ENCODE measurements at places on chromosomes 5 and 9.

DNA sequence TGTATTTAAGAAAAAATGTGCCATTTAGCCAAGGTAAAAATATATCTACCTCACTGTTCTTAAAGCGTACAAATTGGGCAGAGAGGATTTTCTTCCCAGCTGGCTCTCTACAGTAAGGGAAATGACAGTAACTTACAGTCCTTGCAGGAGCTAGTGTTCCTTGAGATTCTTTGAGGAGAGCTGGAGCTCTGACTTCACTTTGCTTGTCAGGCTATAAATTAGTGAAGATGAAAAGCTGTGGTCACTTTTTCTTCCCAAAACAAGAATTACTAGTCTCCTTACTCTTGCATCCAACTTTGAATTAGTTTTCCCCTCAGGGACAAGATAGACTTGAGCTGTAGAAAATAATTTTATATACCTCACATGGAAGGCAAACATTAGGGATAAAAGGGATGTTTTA lies 129.9 kb downstream of the ZSWIM6 start:
- DNase-seq: no peak

DNA sequence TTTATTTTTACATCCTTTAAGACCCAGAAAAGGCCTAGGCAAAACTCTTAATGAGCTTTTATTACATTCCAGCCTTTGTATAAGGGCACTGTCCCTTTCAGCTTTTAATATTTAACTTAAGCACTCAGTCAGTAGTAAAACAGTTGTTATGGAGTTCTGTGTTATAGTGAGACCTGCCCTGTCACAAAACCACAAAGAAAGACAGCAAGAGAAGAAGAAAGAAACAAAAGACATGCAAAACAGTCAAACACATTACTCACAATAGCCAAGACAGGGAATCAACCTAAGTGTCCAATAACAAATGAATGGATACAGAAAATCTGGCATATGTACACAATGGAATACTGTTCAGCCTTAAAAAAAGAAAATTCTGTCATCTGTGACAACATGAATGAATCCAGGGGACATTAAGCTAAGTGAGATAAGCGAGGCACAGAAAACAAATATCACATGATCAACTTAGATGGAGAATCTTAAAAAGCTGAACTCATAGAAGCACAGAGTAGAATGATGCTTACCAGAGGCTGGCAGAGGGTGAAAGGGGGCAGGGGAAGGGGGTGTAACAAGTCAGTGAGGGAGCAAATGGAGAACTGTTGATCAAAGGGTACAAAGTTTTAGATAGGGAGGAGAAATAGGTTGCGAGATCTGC lies 63.8 kb upstream of the CCNG1 start:
- no peak for DNase-seq

DNA sequence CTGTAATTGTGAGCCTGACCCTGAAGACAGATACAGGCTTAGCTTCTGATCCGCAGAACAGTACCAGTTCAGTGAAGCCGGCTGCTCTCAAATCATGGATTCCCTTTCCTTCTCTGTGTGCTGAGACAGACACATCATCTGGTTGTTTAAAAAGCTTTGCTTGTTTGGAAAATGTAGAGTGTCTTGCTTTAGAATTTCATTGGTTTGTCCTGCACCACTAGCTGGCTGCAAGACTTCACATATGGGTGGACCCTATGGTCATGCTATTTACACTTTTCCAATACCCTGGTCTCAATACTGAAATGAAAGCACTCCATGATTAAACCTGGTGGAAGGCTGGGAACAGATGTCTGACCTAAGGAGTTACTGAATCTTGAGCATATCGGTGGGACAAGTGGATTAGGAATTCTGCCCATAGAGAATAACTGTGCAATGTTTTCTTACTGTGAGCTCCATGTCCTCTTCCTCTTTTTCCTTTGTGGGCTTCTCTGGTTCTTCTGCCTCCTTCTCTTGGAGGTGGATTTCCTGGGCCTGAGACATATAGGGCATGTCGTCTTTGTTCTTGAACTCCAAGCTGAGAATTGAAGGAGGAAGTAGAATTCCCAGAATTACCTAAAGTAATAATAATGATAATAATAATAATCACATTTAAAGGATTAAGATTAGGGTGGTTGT lies 201.1 kb upstream of the KLF9 start:
- DNase-seq: no peak

- no peak for DNase-seq
These were observed 20.3 kb downstream of the DCP2 start for GRCh38 chr5:112996830-112997374.

DNA sequence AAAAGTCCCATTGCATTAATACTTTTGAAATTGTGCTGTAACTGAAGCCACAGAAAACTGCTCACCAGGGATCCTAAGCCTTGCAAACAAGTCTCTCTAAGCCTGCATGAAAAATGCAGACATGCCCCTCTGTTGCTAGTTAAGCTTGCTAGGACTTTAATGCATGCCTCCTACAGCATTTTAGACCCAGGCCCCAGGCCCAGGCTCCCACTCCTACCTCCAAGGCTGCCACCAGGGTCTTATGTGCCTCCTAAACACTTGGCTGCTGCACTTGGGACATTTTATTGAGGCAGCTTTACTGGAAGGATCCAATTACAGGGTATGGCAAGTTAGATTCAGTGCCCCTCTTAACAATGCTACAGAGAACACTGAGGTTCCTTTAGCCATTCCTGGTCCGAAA lies 467.3 kb upstream of the CLINT1 start:
- DNase-seq: no peak

DNA sequence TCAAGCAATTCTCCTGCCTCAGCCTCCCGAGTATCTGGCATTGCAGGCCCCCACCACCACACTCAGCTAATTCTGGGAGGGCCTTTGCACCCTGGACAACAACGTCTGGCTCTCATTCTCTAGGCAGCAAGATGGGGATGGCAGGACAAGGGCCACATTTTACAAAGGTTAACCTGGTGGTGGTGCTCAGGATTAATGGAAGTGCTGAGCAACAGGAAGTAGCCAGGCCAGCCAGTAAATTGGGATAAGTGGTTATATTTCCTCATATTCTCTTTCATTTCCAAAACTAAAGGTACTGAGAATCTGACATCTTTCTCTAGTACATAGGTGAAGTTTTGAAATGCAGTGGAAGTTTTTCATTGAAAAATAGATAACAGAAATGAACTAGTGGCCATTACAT lies 24.7 kb upstream of the ASPN start:
- no peak for DNase-seq

DNA sequence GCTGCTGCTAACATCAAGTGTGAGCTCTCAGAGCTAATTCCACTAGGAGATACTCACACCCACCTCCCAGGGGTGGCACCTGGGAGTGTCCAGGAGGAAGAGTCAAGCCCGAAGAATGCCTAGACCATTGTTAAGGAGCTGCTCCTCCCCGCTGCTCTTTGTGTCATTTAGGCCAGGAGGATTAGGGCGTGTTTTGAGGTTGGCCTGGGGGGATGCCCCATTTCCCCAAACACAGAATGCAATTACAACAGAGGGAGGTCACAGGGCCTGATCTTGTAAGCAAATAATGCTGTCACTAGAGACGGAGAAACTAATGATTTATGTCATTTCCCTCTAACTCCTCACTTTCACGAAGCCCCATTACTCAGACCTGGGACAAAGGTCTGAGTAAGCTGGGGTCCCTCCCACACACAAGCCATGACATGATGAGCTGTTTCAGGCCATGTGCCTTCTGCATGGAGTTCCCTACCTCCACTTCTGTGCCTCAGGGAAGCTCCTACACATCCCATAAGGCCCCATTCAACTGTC lies 312.5 kb downstream of the ACTL7B start:
- no peak for DNase-seq

- no peak for DNase-seq
These were observed 116.8 kb upstream of the PDE4D start for GRCh38 chr5:60010328-60010727.

DNA sequence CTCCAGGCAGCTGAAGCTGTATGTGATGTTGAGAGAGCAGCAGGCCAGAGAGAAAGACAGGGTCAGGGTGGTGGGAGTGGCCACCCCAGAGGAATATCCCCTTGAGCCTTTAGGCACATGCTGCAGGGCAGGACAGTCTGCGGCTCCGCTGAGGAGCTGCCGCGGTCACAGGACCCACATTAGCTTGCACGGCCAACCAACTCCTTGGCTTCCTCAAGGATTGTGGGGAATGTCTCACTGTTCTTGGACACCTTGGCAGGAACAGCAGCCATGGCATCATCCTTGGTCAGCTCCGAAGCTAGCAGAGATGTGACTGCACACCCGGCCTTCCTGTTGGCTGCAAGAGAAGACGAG lies 27.8 kb downstream of the PCDHGC5 start:
- DNase-seq: no peak

GRCh38 chr9:132591244-132591643 lies 8.8 kb downstream of the BARHL1 start:
- DNase-seq: no peak

- DNase-seq: no peak
These were observed 259.2 kb upstream of the NFIL3 start for GRCh38 chr9:91682806-91683205.

DNA sequence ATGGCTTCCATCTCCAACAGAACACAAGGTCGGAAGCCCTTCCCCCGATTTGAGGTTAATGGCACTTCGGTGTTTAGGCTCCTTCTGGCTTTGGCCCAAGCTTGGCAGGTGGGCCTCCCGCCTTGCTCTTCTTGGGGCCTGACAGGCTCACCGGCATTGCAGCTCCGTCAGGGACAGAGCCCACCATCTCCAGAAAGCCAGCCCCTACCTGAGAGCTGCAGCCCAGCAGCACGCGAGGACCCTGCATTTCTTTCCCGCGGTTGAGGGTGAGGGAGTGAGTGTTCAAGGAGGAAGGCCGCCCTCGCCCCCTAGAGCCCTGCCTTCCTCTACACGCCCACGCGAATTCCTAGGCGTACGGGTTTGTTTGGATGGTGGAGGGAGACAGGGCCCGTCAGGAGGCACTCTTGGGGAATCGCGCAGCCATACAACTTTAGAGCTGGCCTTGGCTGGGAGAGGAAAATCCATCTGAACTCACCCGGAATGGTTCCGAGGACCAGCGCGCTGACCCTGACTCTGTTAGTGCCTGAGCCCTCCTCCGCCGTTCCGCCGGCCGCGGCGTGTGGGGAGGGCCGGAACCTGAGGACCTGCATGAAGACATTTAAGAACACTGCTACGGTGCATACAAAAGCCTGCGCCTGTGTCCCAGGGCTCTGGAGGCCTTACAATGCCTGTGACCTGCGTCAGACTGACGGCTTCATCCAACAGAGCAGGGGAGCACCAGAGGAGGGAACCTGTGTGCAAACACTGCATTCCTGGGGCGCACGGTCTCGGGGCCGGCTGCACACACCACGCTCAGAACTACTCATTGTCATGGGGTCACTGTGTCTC lies 73.8 kb downstream of the MRPL36 start:
- DNase-seq: no peak

GRCh38 chr9:83043597-83043996 lies 19.3 kb downstream of the RASEF start:
- DNase-seq: no peak

- DNase-seq: no peak
These were observed 31.7 kb downstream of the UBE2QL1 start for GRCh38 chr5:6480133-6481051.

- DNase-seq: no peak
These were observed 277.4 kb upstream of the MSX2 start for GRCh38 chr5:174446988-174447387.
